ENCODE measurements at places on chromosomes 2 and 18. TPM values are rescaled to one million over a fixed set of nuclear protein-coding genes. Genes with fewer than 3 reads are reported as not detected.

- no peaks in the 10 kb centered on the region for H3K36me3 ChIP-seq
- peaks cover 1% of the 10 kb centered on the region for H3K27me3 ChIP-seq
- H3K4me1 ChIP-seq = peaks cover 6% of the 10 kb centered on the region
- no peak for DNase-seq
- no peak overlapping the region for H3K4me3 ChIP-seq
Measured at GRCh38 chr18:45660746-45661145, 45.5 kb downstream of the SLC14A2 start.

GRCh38 chr2:216426938-216427337, 14.7 kb downstream of the SMARCAL1 start:
- H3K27ac ChIP-seq = no peak overlapping the region
- H3K4me3 ChIP-seq = no peak overlapping the region
- peaks cover 65% of the 10 kb centered on the region for H3K36me3 ChIP-seq
- H3K27me3 ChIP-seq = no peaks in the 10 kb centered on the region

GRCh38 chr2:75703589-75704287, 7.0 kb downstream of the GCFC2 start:
- H3K4me1 ChIP-seq = peaks cover 20% of the 10 kb centered on the region
- peaks cover 54% of the 10 kb centered on the region for H3K36me3 ChIP-seq
- no peak overlapping the region for H3K4me3 ChIP-seq
- no peak overlapping the region for H3K27ac ChIP-seq
- H3K27me3 ChIP-seq = no peaks in the 10 kb centered on the region
- no peak for DNase-seq

DNA sequence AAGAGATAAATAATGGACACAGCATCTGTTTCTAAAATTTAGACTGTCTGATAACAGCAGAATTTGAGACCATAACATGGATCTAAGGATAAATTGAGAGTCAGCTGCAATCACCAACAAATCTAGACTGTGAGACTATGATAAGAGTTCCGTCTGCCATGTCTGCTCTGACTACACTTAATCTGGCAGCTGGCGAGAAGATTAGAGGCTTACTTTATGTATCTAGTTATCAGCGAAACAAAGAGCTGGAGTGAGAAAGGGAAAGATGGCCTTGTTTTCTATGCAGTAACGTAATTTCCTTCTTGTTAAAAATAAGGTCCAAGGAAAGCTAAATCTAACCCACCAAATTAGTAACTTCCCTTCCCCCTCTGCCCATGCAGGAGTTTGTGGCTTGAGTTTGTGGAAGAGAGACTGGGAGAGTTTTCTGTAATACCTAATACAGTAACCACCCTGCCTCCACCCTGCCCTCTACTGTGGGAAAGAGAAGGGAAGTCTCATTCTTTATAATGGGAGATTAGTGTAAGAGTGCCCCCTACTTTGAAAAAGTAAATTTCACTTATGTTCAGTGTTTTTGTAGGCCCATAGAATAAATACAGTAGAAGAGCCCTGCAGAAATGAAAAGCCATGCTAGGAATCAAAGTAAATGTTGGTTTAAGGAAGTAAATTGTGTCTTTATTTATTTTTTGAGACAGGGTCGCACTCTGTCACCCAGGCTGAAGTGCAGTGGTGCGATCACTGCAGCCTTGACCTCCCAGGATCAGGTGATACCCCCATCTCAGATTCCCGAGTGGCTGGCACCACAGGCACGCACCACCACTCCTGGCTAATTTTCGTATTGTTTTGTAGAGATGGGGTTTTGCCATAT, 27.5 kb downstream of the EML4 start:
- H3K4me1 ChIP-seq = peaks cover 35% of the 10 kb centered on the region
- peaks cover 4% of the 10 kb centered on the region for H3K36me3 ChIP-seq
- H3K4me3 ChIP-seq = no peak overlapping the region
- no peak for DNase-seq
- peak overlapping the region; percentile 76 for H3K27ac ChIP-seq

Gene TMEM200C
- 11.2 TPM for total RNA-seq

GRCh38 chr2:5330961-5331360, 361.2 kb upstream of the SOX11 start:
- DNase-seq = no peak
- no peak overlapping the region for H3K4me3 ChIP-seq
- H3K27ac ChIP-seq = no peak overlapping the region
- H3K27me3 ChIP-seq = no peaks in the 10 kb centered on the region
- no peaks in the 10 kb centered on the region for H3K36me3 ChIP-seq

GRCh38 chr2:128159437-128159836, 68.4 kb downstream of the UGGT1 start:
- H3K27me3 ChIP-seq = no peaks in the 10 kb centered on the region
- peaks cover 29% of the 10 kb centered on the region for H3K36me3 ChIP-seq
- no peak for DNase-seq
- H3K27ac ChIP-seq = no peak overlapping the region
- H3K4me3 ChIP-seq = no peak overlapping the region

Gene UGT1A4
- not detected for total RNA-seq

Gene GAREM1
- total RNA-seq = 9.5 TPM

Gene XDH
- 3.9 TPM for total RNA-seq

DNA sequence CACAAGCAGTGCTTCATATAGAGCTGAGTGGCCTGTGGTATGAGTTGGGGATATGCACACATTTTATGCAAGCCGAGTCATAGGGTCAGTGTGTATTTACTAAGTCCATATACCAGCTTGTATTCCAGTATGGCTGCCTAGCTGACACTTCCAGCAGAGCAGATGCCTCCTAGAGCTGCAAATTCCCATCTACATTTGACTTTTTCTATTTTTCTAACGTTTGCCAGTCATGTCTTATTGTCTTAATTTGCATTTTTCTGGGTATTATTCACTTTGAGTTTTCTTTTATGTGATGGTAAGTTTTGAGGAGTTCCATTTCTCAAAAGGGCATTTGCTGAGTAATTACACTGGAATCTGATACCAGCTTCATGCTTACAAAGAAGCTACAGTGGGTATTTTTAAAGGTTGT, 334.5 kb upstream of the CDH2 start:
- no peaks in the 10 kb centered on the region for H3K27me3 ChIP-seq
- peaks cover 17% of the 10 kb centered on the region for H3K4me1 ChIP-seq
- H3K4me3 ChIP-seq = no peak overlapping the region
- no peaks in the 10 kb centered on the region for H3K36me3 ChIP-seq
- peak overlapping the region; percentile 32 for H3K27ac ChIP-seq

- no peak for DNase-seq
- H3K27me3 ChIP-seq = no peaks in the 10 kb centered on the region
- H3K4me3 ChIP-seq = no peak overlapping the region
- H3K27ac ChIP-seq = no peak overlapping the region
- H3K36me3 ChIP-seq = no peaks in the 10 kb centered on the region
- peaks cover 3% of the 10 kb centered on the region for H3K4me1 ChIP-seq
Measured at GRCh38 chr2:230153390-230153976, 66.3 kb downstream of the SP110 start.
